ENCODE measurements at places on chromosomes 6 and 20.

- no peak for DNase-seq
These were observed 182.7 kb upstream of the PMEPA1 start for GRCh38 chr20:57892471-57892870.

DNA sequence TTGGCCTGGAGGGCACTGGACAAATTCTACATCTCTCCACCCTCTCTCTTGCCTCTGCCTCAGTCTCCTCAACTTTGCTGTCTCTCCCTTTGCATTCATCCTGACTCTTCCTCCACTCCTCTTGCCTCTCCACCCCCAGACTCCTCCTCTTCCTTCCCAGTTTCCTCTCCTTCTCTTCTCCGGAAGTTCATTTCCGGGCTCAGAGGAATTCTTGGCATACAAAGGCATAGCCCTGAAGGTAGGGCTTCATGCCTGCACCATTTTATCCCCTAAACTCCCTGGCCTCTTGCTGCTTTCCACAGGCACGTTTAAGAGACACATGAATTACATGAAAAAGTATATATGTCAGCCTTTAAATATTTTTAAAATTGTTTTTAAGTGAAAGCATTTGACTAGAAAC, 10.6 kb downstream of the BFSP1 start:
- no peak for DNase-seq

DNA sequence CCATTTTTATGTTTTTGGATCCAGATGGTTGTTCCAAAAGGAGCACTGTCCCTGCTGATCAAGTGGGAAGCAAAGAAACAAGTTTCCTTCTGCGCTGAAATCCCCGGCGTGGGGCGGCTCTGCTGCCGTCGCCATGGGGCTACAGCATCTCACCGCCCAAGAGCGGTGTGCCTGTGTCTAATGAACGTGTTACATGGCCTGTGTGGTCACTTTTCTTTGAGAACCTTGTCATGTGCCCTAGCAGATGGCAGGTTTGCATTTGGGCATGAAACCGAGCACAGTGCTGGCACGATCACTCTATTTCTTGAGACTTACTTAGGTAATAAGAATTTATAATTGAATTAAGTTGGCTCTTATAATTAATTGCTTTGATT, 51.9 kb downstream of the ZDHHC14 start:
- DNase-seq = no peak

- no peak for DNase-seq
These were observed 90.5 kb downstream of the MAN1A1 start for GRCh38 chr6:119259027-119259426.

DNA sequence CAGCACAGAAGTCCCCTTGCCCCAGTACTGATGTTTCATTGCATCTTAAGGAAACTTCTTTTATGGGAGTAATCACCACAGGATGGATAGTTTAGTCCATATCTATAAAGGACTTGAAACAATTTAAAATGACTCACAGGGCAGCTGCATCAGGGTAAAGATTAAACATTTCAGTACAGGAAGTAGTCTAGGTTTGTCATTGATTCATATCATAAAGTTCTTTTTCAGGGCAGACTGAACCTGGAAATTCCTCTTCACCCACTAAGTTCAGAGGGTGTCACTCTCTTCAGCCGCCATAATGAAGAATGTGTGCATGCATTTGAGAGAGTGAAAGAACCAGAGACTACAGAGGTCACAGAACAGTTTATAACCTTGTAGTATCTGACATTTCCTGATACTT, 296.3 kb upstream of the JAG1 start:
- DNase-seq = peak; percentile 8

DNA sequence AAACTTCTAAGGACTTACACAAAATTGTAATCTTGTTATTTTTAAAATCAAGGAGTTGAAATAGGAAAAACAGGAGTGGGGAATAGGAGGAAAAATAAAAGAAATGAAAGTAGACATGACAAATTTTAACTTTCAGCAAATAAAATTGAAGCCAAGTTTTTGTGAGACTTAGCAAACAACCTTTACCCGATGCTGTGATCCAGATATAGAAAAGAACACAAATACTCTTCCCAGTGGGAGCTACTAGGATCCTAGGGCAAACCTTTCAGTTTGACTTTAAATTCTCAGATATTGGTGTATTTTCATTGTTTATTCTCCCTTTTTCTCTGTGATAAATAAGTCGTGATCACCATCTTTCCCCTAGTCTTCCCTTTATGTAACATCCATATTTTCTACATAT, 968.7 kb upstream of the CITED2 start:
- no peak for DNase-seq

GRCh38 chr20:59581993-59582679, 22.2 kb upstream of the PHACTR3 start:
- DNase-seq = no peak

DNA sequence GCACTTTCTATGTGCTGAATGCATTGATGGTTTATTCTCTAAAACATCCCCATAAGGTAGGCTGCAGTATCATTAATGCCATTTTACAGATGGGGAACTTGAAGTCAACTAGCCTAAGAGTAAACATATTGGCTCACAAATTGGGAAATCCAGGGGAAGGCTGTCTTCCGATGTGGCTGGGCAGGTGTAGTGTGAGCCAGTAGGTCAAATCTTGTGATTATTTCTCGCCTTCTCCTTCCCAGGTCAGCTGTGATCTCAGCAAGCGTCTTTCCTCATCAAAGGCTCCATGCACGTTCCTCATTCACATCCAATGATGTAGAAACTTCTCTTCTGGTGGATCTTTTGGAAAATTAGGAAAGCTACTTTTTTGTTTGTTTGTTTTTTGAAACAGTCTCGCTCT, 94.1 kb upstream of the SHLD1 start:
- no peak for DNase-seq

DNA sequence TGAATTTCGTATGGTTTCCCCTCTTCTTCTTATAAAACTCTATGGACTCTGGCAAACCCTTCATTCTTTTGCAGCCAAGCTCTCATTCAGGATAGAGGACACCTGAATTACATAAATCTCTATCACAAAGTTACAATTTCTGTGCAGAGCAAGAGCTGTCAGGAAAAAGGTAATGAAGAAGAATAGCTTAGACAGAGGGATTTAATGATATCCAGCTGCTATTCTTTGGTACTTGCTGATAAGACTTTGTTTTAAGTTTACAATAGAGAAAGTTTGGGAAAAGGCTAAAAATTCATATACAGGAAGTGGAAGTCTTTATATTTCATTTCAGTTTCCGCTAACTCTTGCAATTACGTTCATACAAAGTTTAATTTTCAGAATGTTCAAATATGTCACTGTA, 227.0 kb downstream of the FOXC1 start:
- DNase-seq = no peak

DNA sequence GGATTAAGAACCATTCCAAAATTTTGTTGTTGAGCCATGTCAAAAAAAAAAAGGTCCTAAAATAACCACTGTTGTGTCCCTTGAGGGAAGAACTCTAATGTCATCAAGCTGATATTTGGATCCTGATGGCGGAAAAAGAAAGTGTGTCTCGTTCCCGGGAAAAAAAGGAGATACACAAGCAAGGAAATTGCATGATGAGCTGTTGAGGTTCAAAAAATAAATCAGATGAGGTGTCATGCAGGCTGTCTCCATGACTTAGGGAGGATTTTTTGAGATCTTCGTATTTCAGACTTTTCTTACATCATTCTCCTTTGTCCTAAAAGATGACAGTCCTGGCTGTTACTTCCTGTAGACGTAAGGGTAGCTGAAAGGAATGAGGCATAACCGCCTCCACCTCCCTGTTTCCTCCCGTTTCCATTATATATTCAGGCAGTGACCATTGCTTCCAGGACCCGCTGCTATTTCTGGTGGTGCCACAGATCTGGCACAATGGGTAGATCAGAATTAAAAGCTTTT, 117.3 kb upstream of the TNFAIP3 start:
- DNase-seq = no peak

DNA sequence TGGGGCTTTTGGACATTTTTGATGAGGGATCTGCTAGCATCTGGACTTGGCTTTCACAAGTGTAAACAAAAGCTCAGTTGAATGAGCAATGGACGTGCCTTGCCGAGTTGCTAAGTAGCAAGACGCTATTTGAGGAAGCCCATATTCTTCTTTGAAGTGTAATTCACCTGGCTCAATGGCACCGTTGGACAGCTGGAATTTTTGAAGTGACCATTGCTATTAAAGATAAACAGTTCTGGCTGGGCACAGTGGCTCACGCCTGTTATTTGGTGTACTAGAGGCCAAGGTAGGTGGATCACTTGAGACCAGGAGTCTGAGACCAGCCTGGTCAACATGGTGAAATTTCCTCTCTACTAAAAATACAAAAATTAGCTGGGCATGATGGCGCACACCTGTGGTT, 88.8 kb upstream of the SOX4 start:
- no peak for DNase-seq

GRCh38 chr6:81476881-81477280, 275.6 kb downstream of the TENT5A start:
- DNase-seq = no peak

- no peak for DNase-seq
These were observed 93.6 kb downstream of the FOXC1 start for GRCh38 chr6:1703091-1703855.

GRCh38 chr20:11675920-11676629, 241.6 kb upstream of the BTBD3 start:
- no peak for DNase-seq

DNA sequence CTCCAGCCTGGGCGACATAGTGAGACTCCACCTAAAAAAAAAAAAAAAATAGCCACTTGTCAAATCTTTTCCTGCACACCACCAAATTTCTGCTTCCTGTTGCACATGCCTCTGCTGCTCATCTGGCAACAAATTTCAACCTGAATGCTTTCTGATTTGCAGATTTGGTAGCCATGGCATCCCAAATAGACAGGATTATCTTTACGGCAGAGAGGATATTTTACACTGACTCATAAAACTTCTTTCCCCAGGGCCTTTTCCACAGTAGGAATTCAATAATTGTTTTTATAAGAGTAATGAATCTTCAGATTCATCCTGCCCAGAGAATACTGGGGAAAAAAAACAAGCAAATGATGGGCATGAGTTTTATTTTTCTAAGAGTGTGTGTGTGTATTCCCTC, 264.6 kb downstream of the FRK start:
- no peak for DNase-seq

- DNase-seq = peak; percentile 15
These were observed 844 bp upstream of the ABRACL start for GRCh38 chr6:139027620-139028182.

GRCh38 chr6:166435574-166435973, 52.8 kb upstream of the MPC1 start:
- no peak for DNase-seq

DNA sequence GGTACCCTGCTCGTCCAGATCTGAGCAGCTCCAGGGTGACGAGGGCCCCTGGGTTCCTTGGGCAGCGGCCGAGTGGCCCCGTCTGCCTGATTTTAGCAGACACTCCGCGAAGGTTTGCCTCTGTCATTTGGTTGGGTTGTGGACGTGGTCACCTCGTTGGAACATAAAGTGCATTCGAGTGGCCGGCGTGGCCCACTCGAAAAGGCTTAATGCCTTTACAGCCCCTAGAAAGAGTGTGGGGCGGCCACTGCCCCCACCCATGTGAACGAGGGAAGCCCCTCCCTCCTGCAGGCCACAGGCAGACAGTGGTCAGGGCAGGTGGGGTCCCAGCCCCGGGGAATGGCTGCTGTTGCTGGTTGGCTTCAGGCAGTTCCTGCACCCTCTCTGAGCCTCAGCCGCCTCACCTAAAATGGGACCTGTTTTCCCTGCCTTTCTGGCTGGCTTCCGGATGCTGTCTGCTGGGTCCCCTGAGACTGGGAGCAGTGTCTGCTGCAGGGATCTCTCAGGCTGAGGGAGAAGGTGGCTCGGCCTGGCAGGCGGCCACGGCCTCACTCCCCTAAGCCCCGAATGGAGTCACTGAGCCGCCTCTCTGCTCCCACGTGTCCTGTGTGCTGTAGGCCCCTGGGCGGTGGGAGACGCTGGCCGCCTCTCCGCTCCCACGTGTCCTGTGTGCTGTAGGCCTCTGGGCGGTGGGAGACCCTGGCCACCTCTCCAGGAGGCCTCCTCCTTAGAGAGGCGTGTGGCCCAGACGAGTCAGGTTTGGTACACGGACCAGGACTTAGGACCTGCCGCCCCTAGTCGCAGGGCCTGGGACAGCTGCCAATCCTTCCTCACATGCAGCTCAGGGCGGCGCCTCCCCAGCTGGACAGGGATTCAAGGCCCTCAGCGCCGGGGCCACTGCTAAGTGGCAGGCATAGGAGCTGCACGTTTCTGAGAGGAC, 233.0 kb downstream of the ERMARD start:
- no peak for DNase-seq

- DNase-seq = peak; percentile 70
These were observed at the start of gene SRC for GRCh38 chr20:37345339-37346235. TSS of gene SRC (plus strand) at chr20:37346140. CDS start at chr20:37384154, 38,014 bp downstream.

DNA sequence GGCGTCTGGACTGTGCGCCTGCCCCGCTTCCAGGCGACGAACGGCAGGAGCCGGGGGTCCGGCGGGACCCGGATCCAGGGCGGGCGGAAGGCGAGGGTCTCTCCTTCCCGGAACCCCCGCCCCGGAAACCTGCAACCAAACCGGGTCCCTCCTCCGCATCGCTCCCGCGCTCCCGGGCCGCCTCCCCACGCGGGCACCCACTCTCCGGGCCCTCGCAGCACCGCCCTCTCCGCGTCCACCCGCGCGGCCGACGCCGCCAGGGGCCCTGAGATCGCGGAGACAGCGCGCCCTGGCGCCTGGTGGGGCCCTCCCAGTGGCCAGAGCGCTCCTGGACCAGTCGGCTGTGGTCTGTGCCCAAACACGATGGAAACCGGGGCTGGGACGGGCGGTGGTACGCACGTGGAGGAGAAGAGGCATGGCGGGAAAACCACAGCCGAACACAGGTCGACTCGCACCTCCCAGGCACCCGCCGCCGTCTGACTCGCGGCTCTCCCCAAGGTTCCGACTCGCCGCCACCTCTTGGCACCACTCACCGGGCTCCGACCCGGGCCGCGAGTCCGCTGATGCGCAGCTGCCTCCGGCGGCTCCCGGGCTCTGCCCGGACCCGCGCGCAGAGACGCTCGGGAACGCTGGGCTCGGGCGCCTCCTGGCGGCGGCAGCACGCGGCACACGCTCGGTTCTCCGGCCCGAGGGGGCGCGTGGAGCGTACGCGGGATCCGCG, 7.9 kb downstream of the NKX2-2 start:
- DNase-seq = no peak

GRCh38 chr6:83152913-83153312, 40.2 kb downstream of the PGM3 start:
- no peak for DNase-seq

Measured in RCC 7860 (cell line).